ENCODE measurements at places on chromosomes 6 and 20.
A peak's percentile ranks its signal among the peaks of the same experiment; 100 is the strongest.

- no peak for DNase-seq
These were observed 38.2 kb downstream of the MDN1 start for GRCh38 chr6:89781070-89782034.

DNA sequence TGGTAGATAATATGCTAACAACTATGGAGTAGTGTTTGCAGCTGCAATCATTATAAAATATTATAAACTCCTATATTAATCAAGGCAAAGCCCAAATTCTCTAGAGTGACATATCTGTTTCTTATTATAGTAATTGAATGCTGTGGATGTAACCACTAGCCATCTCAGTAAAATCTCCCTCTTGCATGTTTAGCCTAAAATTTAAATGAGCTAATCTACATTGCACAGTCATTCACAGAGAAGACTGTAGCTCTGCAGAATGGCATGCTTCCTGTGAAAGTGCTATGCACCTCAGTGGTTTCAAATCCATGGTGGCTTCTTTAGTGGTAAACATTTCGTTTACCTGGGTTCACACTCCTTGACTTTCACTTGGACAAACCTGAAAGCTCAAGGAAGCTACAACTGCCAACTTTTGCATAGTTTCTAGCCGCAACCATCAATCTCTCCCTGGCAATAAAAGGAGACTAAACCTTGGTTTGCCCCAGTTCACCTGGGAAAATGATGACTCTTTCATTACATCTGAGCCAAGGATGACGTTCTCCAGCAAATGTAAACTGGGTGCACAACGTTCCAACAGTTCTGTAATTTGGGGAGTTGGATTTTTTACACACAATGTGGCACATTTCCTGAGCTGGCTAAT is 47.2 kb downstream of the FILIP1 start:
- DNase-seq: no peak

- DNase-seq: no peak
These were observed 44.5 kb downstream of the SULF2 start for GRCh38 chr20:47740862-47741184.

DNA sequence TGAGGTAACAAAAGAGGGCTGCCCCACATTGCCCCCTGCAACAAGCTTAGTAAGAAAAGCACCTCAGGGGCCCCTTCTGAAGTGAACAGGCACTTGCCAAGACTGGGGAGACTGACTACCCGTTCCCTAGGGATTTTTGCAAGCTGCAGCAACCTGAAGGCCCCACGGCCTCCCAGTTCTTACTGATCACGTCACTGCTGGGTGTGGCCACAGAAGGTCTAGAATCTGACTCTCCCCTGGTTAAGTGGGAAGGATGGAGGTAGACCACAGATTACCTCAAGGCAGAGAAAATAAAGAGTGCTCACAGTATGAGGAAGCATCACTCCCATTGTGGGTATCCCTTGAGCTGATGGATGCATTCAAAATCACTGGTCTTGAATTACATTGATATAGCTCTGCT is 201.5 kb upstream of the KCNQ5 start:
- no peak for DNase-seq

GRCh38 chr6:127389706-127390105 is 46.3 kb upstream of the ECHDC1 start:
- peak; percentile 53 for DNase-seq

DNA sequence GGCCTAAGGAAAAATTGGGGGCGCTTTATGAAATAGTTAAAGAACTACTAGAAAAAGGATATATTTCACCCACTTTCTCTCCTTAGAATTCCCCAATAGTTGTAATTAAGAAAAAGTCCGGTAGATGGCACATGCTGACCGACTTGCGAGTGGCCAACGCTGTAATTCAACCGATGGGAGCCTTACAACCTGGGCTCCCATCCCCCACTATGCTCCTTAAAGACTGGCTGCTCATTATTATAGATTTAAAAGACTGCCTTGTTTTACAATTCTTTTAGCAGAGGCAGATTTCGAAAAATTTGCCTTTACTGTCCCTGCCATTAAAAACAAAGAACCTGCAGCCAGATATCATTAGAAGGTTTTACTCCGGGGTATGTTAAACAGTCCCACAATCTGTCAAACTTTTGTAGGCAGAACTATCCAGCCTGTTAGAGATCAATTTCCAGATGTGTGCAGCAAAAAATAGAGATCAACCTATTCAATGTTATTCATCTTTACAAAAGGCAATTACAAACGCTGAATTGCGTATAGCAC is 58.5 kb upstream of the PRSS16 start:
- peak; percentile 81 for DNase-seq

- DNase-seq: no peak
These were observed 381.8 kb downstream of the CDKAL1 start for GRCh38 chr6:20916086-20916485.

DNA sequence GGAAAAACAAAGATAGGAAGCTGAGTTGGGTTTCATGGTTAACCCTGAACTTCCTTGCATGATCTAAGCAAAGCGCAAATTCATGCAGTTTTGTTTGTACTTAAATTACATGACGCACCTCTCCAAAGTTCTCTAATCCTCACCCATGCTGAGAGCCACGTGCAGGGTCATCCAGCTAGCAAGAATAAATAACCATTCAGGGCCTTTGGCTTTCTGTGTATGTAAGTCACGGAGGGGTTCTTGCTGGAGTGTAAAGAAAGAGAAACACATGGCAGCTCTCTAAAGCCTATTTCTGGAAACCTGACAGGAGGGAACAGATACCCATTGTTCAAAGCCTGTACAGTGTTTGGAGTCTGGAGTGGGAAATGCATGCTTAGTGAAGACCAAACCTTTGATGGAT is 171.7 kb upstream of the CCN2 start:
- peak; percentile 60 for DNase-seq

DNA sequence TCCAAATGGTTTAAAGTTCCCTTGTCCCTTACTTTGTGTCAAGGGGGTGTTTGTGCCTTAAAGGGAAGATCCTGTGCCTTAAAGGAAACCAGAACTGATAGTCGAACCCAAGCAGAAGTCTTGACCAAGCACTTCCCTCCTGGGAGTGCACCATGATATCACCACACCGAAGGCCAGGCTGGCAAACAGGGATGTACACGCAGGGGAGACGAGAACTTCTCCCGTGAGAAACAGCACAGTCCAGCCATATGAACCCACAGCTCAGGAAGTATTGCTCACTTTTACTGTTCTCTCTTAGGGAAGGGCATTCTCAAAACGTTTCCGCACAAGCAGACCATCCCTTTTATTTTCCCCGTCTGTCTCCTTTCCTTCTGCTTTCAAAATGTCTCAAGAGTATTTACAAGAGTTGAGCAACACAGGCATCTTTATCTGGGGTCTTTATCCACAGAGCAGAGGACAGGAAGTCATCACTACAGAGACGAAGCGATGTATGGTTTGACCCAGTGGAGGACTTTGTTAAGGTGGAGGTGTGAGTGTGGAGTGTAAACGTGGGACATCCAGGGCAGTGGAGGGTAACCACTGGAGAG is 12.8 kb upstream of the SERPINB1 start:
- DNase-seq: no peak

- no peak for DNase-seq
These were observed 744 bp downstream of the STAU1 start for GRCh38 chr20:49187330-49187850.

- DNase-seq: no peak
These were observed 40.8 kb downstream of the KCNK17 start for GRCh38 chr6:39273406-39273821.

GRCh38 chr6:139291813-139292619 is at the start of gene TXLNB:
Gene TXLNB, minus strand, starts transcription at chr6:139291998. Its CDS starts 3,099 bp downstream, at chr6:139288899.
- no peak for DNase-seq

- DNase-seq: no peak
These were observed 47.6 kb downstream of the STX11 start for GRCh38 chr6:144197919-144198318.

- no peak for DNase-seq
These were observed 2.1 kb downstream of the DEF6 start for GRCh38 chr6:35299674-35300073.

DNA sequence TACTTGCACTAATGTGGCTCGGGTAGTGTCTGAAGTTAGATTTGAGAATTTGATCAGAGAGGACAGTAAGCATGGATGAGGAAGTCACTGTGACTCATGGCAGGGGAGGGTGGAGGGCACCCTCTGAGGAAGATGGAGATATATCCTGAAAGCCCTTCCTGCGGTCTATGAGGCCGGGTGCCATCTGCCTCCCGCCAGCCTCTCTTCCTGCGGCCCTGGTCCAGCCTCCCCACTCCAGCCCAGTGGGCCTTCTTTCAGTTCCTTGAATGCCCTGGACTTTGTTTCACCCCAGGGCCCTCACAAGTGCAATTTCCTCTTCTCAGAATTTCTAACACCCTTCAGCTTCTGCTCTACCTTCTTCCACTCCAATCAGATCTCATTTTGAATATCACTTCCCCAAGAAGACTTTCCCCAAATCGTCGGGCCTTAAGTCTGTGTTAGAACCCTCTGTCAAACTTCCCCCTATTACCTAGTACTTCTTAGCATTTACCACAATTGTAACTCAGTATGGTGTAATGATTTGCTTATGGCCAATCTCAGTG is 20.2 kb upstream of the TNFAIP3 start:
- DNase-seq: no peak

DNA sequence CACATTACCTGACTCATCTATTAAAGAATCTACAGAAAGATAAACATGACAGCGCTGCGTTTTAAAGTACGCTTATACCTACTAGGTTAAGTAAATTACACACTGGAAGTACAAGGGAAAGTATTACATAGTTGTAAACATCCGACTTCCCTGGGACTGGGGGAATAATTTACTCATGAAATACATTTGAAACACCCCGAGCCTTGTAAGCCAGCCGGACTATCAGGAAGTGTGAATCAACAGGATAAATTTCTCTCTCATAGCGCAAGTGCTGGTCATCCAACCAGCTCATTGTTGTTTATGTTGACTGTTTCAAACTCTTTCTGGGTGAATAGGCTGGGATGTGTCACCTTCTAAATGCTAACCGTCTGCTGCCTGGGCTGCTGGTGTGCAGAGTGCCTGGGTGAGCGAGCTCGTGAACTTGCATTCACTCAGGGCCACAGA is 4.9 kb downstream of the BMP6 start:
- no peak for DNase-seq

DNA sequence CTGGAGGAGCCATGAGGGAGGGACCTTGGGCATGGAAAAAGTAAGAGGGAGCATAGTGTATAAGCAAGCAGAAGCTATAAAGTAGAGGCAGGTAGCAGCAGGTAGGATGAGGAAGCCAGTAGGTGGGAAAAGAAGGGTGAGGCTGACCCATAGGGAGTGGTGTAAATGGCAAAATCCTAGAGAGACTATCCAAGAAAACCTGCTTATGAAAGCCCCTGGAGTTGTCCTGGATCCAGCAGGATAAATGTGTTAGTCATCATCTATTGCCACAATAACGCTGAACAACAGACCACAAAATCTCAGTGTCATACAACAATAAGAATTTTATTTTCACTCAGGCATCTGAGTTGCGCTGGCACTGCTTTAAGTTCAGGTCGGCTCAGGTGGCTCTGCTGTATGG is 30.2 kb downstream of the CHD6 start:
- DNase-seq: no peak

All from COLO829 (cell line).